ENCODE measurements at places on chromosomes 11 and 22.

DNA sequence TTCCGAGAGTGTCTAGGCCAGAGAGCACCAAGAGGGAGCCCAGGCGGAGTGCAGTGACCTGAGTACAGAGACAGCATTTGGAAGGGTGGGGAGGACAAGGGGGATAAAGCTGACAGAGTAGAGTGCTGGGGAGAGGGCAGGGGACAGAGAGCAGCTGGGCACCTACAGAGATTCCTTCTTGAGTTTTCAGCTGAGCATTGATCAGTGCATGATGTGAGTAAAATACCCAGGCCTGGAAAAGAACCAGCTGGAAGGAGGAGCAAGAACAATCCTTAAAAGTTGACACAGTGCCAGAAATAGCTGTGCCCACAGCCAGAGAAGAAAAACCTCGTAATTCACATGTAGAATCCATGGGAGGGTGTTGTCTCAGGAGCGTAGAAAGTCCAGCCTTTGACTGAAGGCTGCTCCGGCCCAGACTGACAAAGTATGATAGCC is 33.9 kb upstream of the PANX2 start:
- DNase-seq = no peak

DNA sequence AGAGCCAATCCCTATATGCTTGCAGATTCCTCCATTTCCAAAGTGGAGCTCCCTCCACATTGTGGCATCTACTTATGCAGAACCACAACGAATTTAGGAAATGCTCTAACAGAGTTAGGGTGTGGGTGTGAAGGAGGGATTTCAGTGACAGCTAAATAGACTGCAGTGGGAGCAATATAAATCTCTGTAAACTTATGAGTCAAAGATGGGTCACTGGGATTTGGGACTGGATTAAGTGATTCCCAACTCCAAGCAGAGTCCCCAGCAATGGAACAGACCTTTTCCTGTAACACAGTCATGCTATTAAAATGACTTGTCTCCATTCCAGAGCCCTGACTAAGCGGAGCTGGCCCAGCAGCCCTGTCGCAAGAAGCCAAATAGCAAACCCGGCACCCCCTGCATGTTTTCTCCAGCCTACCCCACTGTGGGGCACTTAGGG is 36.6 kb downstream of the RPL27A start:
- no peak for DNase-seq

GRCh38 chr11:46298699-46299433 is 21.4 kb downstream of the CREB3L1 start:
- DNase-seq = no peak

GRCh38 chr11:66542362-66542761 is 3.5 kb downstream of the ZDHHC24 start:
- DNase-seq = no peak

- no peak for DNase-seq
These were observed 170.1 kb upstream of the B3GAT1 start for GRCh38 chr11:134581966-134582769.

- DNase-seq = no peak
These were observed 984.7 kb downstream of the BRD1 start for GRCh38 chr22:48842976-48843375.

DNA sequence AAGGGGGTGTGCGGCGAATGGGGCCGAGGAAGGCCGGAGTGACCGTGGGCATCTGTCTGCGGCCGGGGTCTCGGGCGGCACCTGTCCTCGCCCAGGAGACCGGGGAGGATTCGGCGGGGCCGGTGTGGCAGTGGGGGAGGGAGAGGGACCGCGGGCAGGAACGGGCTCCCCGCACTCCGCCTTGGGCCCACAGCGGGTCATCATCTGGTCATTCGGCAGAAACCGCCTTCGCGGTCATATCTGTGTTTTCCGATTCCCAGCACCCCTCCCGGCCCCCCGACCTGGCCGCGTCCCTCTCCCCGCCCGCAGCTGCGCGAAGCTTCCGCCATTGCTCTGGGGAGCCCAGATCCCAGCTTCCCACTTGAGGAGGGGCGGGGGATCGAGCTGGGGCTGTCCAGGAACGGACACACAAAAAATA is 824 bp upstream of the CBX6 start:
- DNase-seq = no peak

DNA sequence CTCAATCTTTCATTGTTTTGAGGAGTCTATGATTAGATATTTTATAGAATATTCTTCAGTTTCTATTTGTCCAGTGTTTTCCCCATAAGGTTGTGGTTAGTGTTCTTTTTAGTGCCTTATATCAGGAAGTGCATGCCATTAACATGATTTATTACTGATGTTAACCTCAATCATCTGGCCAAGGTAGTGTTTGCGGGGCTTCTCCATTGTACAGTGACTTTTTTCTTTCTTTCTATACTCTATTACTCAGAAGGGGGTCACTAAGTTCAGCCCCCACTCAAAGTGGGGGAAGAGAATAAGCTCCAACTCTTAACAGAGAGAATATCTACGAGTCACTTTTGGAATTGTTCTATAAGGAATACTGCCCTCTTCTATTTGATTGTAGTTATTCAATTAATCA is 415.8 kb downstream of the DYNC2H1 start:
- DNase-seq = no peak

- no peak for DNase-seq
These were observed at the start of gene ETS1 for GRCh38 chr11:128587415-128587814. TSS of gene ETS1 (minus strand) at chr11:128587558. CDS start at chr11:128573130, 14,428 bp downstream.

GRCh38 chr11:117258576-117258975 is 26.1 kb downstream of the RNF214 start:
- DNase-seq = no peak

DNA sequence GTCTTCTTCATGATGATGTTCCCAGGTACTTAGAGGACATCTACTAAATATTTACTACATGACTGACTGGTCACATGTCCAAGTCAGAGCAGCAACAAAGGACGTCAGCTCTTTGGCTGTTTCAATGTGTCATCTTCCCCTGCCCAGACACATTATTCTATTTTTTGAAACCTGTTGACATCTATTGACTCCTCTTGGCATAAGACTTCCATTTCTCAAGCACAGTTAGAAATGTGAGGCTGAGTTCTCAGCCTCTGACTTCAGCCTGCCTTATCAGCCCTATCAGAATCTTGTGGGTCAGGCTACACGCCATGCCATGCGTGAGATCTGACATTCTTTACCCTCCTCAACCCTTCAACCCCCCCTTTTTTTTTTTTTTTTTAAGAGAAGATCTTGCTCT is 63.8 kb downstream of the SC5D start:
- no peak for DNase-seq

DNA sequence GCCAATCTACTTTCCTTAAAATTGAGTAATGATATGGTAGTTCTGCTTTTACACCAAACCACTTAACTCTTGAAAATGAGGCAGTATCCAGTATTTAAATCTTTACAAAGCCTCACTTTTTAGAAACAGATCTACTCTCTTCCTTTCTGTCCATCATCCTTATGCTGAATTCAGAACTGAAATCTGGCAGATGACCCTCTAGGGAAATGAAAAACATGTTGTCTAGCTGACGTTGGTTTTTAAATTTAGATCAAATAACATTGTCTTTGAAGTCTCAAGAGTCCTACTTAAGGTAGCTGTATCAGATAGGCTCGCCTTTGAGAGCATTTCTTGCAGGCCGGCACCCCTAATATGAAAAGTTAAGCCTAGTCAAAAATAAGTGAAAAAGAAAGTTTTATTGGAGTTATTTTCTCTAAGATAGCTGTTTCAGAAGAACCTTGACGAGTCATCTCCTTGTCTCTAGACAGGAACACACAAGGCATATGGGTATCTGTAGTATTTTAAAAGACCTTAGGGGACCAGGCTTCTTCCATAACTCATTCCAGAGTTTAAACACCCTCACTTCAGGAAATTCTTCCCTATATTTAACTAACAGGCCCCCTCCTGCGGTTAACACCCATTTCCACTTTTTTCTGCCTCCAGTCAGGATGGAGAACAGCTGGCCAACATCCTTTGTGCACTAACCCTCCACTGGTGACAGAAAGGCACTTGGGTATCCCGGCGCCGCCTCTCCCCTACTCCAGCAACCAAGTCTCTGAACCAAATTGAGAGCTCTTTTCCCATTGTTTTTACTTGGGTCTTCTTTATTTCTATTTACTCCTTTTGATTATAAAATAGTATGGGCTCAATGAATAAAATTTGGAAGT is 81.2 kb downstream of the WNT11 start:
- DNase-seq = no peak

DNA sequence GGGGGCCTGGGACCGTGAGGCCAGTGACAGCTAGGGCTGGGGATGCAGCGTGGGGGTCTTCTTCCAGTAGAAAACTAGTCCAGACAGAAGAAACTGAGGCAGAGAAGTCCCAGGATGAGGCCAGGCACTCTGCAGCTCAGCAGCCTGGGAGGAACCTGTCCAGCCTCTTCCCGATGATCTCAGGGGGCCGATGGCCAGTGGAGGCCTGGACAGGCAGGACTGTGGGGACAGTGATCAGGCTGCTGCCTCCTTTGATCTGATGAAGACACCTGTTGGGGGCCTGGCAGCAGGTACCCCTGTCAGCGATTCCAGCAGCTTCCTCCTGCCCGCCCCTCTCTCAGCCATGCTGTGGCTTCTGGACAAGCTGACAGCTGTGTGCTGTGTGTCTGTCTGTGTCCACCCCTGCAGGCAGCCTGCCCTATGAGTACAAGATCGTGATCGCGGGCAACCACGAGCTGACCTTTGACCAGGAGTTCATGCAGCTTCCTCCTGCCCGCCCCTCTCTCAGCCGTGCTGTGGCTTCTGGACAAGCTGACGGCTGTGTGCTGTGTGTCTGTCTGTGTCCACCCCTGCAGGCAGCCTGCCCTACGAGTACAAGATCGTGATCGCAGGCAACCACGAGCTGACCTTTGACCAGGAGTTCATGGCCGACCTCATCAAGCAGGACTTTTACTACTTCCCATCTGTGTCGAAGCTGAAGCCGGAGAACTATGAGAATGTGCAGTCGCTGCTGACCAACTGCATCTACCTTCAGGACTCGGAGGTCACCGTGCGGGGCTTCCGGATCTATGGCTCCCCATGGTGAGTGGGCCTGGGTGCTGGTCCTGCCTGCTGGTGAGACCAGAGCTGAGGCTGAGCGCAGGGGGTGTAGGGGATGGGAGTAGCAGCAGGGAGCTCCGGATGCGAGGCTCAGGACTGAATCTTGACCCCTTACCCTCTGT is 62.6 kb downstream of the MPPED1 start:
- no peak for DNase-seq

DNA sequence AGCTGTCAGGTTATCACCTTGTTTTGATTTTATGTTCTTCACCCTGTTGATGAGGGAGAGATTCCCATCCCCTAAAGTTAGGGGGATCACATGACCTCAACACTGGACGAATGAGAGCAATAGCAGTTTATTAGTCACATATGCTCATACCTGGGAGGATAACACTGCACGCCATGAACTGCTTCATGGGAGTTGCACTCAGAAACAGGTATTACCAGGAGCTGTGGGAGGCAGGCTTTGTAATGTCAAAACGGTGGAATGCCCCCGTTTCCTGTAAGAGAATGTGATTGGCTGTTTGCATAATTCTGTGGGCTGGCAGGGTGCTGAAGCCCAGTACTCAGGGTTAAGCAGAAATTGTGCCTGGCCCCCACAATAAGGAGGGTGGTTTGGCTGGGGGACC is 3.2 kb upstream of the THY1 start:
- DNase-seq = no peak

DNA sequence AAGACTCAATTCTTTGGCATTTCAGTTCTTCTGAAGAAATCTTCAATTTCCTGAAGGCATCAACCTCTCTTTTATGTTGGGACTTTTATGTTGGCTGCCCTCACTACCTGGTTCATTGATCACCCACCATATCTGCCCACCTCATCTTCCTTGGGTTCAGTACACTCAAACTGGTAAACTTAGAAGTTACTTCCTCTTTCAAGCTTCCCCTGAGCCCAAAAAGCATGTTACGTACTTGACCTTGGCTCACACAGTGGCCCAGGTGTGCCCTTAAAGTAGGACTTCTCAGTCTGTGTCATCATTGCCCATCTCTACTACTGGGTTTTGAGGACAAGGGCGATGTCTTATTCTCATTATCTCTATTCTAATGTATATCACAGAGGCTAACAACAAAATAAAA is 86.1 kb downstream of the GRIA4 start:
- no peak for DNase-seq

- DNase-seq = no peak
These were observed 44.6 kb upstream of the LIN7C start for GRCh38 chr11:27551127-27551526.

DNA sequence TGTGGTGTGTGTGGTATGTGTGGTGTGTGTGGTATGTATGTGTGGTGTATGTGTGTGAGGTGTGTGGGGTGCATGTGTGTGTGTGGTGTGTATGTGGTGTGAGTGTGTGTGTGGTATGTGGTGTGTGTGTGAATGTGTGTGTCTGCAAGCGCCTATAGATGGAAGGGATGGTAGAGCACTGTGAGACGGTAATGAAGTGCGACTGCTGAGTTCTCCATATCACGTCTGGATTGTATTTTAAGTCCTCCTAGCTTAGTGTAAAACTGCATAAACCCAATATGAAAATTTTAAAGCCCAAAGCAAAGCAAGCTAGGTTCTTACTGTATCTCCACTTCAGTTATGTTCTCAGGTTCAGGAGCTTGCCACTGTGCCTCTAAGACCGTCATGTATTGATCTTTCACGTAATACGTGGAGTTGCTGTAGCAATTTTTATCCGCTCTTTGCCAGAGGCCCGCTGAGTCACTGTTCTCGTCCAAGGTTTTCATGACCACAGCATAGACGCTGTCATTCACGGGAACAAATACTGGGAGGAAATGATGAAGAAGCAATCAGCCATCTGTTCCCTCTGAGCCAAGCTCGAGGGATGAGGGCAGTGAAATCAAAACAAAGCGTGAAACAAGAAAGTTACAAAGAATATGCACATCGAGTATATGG is 5.5 kb downstream of the PLET1 start:
- no peak for DNase-seq

DNA sequence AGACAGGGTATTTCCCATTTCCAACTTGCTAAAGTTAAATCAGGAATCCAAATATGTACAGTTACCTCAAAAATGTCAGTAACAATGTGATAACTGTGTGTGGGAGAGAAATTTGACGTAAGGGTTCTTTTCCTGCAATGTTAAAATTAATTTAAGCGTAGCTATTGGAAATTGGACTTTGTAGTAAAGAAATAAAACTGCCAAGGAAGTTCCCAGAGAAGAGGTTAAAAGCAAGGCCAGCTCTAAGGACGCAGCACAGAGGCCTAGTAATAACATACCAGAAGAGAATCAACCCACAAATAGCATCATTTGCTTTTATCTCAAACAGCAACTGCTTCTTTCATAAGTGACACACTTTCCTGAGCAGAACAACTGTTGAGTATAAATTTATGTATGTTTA is 36.8 kb upstream of the GRIA4 start:
- no peak for DNase-seq
